ENCODE measurements at places on chromosomes 3 and 15. TPM values are rescaled to one million over a fixed set of nuclear protein-coding genes. Genes with fewer than 3 reads are reported as not detected.
A peak's percentile ranks its signal among the peaks of the same experiment; 100 is the strongest.

GRCh38 chr3:18499301-18499700 is 74.2 kb upstream of the SATB1 start:
- DNase-seq, result no peak

DNA sequence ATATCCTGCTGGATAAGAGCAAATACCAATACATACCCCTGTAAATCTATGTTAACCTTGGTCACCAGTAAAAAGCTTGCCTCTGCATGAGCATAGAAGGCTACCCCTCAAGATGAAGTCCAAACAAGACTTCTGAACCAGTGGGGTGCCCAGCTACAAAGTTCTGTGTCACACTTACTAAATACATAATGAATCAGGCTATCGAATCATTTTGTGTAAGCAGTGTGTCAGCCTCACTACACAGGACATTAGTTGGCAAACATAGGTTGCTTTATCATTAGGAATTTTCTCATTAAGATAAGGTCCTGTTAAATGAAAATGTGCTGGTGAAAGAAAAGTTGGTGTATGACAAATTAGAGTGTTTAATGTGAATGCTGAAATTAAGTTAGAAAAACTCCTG is 452.0 kb downstream of the MFSD1 start:
- no peak for DNase-seq

GRCh38 chr3:89570465-89570864 is 463.0 kb downstream of the EPHA3 start:
- DNase-seq, result no peak

The CALML4 gene
- total RNA-seq, result 4.1 TPM

DNA sequence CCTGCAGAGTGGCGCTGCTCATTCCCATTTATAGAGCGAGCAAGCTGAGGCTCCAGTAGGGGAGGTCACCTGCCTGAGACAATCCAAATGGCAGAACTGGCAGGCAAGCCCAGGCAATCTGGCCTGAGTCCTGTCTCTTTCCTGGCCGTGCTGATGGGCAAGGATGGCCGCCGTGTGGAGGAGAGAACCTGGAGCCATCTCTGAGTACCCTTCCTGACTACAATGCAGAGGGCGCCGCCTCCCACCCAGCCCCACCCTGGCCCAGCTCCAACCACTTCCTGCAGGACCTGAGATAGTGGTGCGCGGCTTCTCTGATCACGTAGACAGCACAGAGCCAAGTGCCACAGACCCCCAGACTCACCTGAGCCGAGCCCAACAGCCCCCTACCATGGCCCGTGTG is 7.0 kb downstream of the TLR9 start:
- no peak for DNase-seq

DNA sequence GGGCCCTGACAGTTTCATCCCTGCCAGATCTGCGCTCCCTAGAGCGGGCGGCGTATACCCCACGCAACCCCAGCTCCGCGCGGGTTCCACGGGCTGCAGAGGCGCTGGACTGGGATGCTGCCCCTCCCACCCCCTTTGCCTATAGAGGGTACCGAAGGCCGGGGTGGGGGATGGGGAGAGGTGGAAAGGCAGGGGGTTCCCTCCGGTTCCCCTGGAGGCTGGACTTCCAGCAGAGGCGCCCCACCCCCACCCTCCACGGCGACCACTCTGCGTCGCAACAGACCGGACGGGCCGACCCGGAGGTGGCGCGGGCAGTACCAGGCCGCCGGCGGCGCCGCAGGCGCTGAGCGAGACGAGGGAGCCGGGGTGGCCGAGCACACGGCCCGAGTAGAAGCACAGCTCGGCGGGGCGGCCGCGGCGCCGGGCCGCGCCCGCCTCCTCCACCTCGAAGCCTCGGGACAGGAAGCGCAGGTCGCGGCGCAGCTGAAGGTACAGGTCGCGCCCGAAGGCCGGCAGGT is 995 bp downstream of the ADAMTS17 start:
- peak; percentile 30 for DNase-seq

DNA sequence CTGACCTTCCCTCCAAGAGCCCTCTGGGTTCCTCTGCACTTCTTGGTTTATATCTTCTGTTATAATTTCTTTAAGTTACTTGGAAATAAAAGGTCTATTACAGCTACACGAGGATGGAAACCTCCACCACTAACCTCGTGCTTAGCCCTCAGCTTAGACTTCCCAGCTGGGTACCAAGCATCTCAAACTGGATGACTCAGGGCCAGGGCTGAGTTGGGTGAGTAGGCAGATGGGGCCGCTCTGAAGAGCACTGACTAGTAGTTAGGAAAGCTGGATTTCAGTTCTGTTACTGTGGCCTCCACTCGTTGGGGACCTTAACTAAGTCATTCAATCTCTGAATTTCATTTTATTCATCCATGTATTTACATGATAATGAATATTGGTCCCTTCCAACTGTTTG is 1036.6 kb downstream of the IGSF11 start:
- DNase-seq, result no peak

The ABHD17C gene
- total RNA-seq, result 6.8 TPM

DNA sequence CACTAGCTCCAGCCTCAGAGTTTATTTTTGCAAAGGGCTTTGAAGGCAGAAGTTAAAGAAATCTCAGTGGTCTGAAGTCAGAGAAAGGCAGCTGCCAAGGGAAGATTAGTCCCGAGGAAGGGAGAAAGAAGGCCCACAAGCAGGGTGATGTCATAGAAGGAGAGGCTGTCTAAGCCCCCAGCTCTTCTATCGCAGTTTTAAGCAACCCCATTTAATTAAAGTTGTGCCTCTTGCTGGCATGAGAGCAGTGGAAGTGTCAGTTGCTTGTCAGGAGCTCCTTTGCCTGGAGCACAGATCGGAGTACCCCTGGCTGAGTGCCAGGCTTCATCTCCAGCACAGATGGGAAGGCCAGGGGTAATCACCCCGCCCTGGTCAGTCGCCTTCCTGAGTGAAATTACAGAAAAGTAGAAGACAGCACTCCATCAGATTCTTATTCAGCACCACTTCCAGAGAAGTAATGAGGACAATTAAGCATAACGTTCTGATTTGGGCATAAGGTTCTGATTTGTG is 530.7 kb downstream of the EPHB1 start:
- DNase-seq, result no peak

DNA sequence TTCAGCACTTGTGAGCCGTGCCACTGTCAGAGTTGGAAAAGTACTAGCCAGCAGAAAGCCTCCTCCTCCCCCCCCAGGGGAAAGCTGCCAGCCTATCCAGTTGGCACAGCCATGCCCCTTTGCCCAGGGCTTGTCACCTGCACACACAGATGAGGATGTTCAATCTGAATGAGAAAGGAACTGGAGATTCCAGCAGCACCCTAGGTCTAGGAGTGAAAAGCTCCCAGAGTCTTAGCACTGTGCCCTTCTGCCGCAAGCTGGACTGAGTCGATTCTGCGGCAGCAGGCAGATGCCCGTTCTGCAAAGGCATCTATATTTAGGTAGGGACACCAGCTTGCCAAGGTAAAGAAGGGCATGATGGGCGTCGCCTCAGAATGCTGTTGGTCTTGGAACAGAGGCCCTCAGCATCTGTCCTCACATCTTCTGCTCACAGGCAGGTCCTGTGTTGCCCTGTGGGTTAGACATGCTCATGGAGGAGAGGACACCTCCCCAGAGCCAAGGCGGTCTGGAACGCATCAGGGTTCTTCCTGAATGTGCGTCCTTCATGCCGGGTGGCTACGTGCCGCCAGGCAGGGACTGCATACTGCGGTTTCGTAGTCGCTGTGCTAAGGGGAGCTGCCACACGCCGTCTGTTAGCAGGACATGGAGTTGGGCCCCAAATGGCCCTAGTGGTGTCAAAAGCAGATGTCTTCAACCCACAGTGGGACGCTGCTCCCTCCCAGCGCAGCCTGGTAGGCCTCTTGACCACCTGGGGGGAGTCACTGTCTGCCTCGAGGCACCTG is 109.5 kb downstream of the VGLL4 start:
- no peak for DNase-seq

The RTP3 gene
- not detected for total RNA-seq

The LRIG1 gene
- 30.2 TPM for total RNA-seq

The SNRPN gene
- total RNA-seq, result 284 TPM

- DNase-seq, result no peak
Observed at GRCh38 chr3:5096336-5097008, 25.6 kb upstream of the ARL8B start.

DNA sequence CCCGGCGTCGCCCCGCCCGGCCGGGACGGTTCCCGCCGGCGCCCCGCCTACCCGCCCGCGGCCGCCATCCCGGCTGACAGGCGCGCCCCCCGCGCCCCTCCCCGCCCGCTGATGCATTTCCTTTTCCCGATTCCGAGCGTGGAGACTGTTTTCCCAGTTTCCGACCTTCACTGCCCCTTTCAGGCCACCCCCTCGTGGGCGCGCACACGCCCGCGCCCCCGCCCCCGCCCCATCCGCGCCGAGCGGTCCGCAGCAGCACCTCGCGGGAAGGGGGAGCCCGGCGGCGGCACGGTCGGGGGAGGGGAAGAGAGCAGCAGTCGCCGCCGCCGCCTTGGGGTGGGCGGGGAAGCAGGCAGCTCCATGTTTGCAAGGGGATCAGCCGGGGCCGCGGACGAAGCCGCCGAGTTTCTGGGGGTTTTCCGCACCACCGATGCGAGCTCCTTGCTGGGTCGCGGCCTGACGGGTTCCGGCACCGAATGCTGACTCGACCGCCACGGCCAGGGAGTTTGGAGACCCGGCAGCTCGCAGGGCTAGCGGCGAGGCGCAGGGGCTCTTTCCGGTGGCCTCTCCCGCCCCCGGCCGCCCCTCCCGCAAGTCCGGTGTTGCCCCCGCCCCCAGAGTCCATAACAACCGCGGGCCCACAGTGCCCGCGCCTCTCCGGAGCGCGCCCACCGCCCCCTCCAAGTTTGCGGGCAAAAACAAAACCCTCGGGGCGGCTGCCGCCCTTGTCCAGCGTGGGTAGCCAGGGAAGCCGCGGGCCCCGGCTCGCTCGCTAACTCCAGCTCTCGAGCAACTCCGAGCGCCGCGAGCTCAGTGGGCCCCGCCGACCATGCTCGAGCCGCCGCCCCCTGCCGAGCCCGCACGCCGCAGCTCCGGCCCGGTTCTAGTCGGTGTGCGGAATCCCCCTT is 3.2 kb upstream of the SIN3A start:
- peak; percentile 78 for DNase-seq

The MCF2L2 gene
- total RNA-seq, result 18.1 TPM

The CD200 gene
- 67.9 TPM for total RNA-seq

- DNase-seq, result peak; percentile 62
Observed at GRCh38 chr15:29822684-29823459, 604 bp upstream of the TJP1 start.

DNA sequence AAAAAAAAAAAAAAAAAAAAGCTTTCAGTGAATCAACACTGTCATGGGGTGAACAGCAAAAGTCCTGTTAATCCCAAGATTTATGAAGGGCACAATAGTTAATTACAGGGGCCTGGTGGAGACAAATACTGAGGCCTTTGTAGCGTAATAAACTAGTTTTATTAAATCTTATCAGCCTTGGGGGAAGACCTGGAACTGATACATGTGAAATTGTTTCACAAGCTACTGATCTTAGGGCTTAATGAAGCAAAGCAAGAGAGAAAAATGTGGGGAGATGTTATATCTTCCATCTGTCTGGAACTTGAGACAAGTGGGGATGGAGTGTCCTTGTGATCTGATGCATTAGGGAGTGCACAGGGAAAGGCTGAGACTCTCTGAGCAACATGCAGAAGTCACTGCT is 47.9 kb upstream of the OSBPL11 start:
- no peak for DNase-seq

DNA sequence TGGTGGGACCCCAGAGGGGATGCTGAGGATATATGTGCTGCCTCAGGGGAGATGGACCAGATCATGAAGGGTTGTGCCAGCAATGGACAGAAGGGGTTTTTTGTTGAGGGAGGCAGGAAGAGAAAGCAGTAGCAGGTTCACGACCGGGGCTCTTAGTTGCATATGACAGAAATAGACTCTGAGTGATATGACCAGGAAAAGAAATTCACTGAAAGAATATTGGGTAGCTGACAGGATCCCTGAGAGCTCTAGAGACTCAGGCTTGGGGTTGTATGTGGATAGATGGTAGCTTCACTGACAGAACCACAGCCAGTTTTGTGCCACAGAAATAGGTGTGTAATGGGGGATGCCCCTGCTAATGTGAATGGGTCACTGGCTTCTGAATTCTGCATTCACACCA is 241.6 kb downstream of the ZNF621 start:
- DNase-seq, result no peak

- no peak for DNase-seq
Observed at GRCh38 chr3:152505926-152506325, 237.2 kb downstream of the MBNL1 start.

The MSL2 gene
- total RNA-seq, result 32.8 TPM

DNA sequence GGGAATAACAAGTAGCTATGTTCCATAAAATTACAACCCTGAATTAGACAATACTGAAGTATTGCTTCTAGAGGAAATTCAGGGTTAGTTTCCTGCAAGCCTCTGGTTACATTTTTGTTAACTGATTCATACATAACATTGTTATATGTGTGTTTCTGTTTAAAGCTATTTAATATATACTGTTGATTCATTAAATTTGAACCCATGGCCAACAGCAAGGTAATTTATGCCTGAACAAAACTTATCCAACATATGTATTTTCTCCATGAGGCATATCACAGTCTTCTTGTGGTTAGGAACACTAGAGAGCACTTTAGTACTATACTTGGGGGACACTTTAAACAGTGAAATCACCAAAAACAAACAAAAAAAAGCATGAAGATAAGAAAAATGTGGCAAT is 47.7 kb upstream of the PTX3 start:
- DNase-seq, result no peak

DNA sequence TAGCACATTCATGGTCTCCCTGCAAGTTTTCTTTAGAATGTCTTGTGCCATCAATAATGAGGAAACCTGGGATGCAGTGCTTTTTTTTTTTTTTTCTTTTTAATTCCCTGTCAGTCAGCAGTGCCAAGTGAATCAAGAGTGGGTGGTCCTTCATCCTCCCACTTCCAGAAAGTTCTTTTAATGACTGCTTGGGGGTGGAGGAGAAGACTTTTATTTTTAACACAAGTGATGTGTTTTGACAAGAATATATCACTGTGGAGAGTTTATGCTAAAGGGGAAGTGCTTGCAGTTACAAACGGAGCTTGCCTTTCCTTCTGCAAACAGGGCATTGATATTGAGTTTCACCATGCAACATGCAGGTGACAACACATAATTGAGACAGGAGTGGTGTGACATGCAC is 69.7 kb downstream of the CACNA2D3 start:
- no peak for DNase-seq

- no peak for DNase-seq
Observed at GRCh38 chr3:143884861-143885260, 36.6 kb upstream of the SLC9A9 start.

The CHRNA3 gene
- 208 TPM for total RNA-seq

DNA sequence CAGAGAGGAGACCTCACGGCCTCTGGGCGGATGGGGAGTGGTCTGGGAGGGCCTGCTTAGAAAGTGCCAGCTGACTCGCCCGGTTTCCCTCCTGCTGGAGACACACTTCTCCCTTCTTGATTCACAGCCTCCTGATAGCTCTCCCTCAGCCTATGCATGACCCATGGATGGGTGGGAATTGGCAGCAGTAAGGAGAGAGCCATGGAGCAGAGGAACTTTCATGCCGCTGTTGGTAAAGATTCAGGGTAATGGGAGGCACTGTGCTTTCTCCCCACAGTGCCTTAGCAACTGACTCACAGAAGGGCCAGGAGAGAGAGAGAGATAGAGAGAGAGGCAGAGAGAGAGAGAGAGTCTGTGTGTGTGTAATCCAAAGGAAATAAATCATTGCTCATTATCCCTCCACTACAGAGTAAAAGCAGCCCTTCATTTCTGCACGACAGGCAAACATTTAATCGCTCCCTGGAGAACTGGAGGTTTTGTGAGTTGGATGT is 82.8 kb downstream of the SEMA5B start:
- no peak for DNase-seq

- DNase-seq, result no peak
Observed at GRCh38 chr3:155317211-155317610, 23.7 kb upstream of the STRIT1 start.

All from glutamatergic neuron (in vitro differentiated cells).